HT1080 (cell line): ENCODE measurements at places on chromosomes 3 and 15. TPM values are rescaled to one million over a fixed set of nuclear protein-coding genes. Genes with fewer than 3 reads are reported as not detected.

ADIPOQ gene
- not detected in 2 replicates for total RNA-seq

CASR gene
- total RNA-seq, result not detected in 2 replicates

PDZRN3 gene
- total RNA-seq, result 0.33 and 0.55 TPM in 2 replicates

C3orf22 gene
- total RNA-seq, result not detected in 2 replicates

CD86 gene
- total RNA-seq, result not detected in 2 replicates

GOLGA6A gene
- total RNA-seq, result not detected in 2 replicates

CLRN1 gene
- total RNA-seq, result not detected in 2 replicates

IGSF10 gene
- under 0.01 and 0.02 TPM in 2 replicates for total RNA-seq

SLC22A13 gene
- total RNA-seq, result 0.07 TPM in 1 of 2 replicates, not detected in the other

ADGRG7 gene
- total RNA-seq, result not detected in 2 replicates

YEATS2 gene
- 37.4 and 44.4 TPM in 2 replicates for total RNA-seq

C2CD4B gene
- not detected in 2 replicates for total RNA-seq

KIF15 gene
- total RNA-seq, result 10.6 and 15.6 TPM in 2 replicates

C3orf62 gene
- total RNA-seq, result 1.7 and 2.3 TPM in 2 replicates

FBXW12 gene
- total RNA-seq, result not detected in 2 replicates

ARPC4 gene
- total RNA-seq, result 295 and 306 TPM in 2 replicates

CYP1A2 gene
- total RNA-seq, result not detected in 2 replicates

IL17RD gene
- 4.3 and 5.7 TPM in 2 replicates for total RNA-seq

TMEM158 gene
- total RNA-seq, result 248 and 364 TPM in 2 replicates
